ENCODE measurements at places on chromosomes 6 and 20.

DNA sequence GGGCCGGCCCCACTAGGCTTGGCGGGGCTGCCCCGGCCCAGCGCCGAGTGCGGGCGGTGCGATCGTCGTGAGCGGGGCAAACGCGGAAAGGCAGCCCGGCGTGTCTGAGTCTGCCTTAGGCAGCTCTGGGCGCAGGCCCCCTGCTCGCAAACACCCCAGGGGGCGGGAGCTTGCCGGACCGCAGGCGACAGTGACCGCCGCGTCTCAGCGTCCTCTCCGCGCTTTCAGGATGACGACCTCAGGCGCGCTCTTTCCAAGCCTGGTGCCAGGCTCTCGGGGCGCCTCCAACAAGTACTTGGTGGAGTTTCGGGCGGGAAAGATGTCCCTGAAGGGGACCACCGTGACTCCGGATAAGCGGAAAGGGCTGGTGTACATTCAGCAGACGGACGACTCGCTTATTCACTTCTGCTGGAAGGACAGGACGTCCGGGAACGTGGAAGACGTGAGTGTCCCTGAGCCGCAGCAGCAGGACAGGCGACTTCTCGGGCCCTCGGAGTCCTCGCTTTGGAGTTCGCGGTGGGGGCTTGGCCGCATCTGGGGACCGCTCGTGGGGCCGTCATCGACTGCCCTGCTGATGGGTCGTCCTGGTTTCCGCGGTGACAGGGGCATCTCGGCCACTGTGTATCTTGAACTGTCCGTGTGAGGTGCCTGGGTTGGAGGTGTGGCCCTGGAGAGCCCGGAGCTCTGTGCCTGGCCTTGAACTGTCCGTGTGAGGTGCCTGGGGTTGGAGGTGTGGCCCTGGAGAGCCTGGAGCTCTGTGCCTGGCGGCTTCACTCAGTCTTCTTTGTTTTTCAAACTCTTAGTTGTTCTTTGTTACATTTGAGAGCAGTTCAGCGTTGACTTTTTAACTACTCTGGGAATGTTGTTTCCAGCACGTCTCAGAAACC lies 786 bp downstream of the ADRM1 start:
- no peak for DNase-seq

GRCh38 chr6:56849896-56850295 lies 105.0 kb upstream of the BEND6 start:
- no peak for DNase-seq

DNA sequence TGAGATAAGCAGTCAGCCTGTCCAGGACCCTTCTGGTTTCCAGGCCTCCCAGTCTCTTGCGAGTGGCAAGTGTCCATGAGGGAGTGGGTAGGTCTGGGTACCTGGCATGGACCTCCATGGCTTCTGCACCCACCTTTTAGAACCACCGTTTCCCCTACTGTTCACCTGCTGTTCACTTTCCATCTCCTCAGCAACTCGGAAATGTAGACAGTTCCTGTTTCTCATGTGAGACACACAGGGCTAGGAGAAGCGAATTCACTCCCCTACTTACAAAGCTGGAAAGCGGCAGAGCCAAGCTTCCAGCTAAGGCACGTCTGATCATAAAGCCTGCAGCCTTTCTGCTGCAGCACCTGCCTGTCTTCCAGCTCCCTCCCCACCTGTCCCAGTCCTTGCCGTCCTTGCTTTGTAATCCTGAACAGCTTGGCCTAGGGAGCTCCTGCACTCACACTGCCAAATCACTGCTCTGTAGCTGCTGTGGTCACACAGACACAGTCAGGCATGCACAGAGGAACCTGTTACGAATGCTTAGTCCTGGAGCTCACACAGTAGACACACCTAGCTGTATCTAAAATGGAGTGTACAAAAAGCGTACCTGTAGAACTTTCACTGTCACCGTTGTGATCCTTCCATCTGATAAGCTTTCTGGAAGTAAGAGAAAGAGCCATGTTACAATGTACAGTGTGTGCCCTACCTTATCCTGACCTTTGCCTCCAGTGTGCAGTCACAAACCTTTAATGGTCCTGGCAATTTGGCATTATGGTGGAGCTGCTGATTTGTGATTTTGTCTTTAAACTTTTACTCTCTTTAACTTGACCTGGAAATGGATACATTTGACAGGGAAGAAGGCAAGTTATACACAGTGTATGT lies 294.1 kb downstream of the NRN1 start:
- DNase-seq = no peak

DNA sequence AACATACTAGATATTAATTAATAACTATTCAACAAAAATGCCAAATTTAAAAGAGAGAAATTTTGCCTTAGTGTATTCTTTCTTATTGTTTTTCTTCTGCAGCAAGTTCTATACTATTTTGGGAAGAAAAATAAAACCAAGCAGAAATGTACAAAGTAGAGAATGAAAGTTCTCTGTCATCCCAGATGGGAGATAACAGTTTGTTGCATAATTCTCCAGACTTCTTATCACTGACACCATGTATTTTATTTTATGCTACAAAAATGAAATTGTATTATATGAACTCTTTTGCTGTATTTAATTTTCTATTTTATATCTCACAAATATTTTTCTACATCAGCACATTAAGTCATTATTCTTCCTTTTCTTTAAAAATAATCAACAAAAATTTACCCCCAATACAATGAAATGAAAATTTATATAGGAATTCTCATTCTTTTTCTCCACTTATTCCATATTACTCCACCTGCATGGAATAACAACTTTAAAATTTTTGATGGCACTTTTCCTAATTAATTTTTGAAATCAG lies 18.2 kb downstream of the TMEM244 start:
- DNase-seq = no peak

DNA sequence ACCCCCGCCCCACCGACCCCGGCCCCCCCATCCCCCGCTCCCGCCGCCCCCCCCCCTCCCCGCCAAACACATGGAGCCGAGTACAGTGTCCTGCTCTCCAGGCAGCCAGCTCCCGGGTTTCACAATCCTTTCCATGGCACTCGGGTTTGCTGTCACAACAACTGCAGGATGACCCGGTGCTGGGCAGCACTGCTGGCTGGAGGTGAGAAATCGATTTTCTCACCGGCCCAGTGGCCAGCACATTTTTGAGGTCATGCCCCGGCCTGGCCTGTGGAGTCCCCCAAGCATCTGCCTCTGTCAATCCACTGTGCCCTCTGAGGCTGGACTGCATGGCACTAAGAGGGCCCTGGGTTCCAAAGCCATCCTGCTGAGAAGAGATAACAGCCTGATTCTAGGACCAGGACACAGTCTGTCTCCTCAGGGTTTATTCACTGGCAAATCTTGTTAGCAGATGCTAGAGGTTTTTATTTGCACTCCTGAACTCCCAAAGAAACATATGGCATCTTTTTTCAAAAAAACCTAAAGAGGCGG lies 129.5 kb downstream of the NFATC2 start:
- DNase-seq = no peak

DNA sequence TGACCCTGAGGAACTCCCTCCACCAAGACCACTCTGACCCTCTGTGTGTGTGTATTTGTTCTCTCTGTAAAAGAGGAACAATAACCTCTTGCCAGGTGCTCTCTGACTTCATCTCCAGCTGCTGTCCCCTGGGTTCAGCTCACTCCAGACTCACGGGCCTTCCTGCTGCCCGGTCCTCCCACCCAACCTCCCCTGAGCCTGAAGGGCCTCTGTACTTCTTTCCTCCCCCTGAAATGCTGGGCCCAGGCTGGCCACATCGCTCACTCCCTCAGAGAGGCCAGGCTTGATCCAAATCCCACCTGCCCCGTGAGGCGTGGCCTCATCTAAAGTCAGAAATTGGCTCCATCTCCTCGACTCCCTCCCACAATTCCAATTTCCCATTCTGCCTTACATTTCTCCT lies 202.4 kb downstream of the PRKN start:
- DNase-seq = no peak

- no peak for DNase-seq
Measured at GRCh38 chr6:23334360-23334759, 765.0 kb downstream of the HDGFL1 start.

GRCh38 chr6:27494987-27495385 lies 22.1 kb upstream of the ZNF184 start:
- DNase-seq = no peak

- no peak for DNase-seq
Measured at GRCh38 chr20:25541676-25542075, 43.7 kb downstream of the NINL start.

DNA sequence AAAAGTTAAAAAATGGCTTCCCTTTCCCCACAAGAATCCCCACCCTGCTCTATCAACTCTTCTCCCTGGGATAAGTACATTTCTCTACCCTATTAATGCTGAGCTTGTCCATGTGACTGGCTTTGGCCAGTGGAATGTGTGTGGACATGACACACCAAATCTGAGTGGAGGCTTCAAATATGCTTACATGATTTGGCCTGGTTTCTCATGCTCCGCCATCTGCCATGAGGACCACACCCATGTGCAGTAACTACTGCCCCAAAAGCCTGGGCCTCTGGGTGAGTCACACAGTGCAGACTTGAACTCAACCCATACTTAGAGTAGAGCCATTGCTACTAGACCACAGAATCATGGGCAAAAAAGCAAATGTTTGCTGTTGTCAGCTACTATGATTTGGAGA lies 65.4 kb downstream of the PRND start:
- DNase-seq = no peak

DNA sequence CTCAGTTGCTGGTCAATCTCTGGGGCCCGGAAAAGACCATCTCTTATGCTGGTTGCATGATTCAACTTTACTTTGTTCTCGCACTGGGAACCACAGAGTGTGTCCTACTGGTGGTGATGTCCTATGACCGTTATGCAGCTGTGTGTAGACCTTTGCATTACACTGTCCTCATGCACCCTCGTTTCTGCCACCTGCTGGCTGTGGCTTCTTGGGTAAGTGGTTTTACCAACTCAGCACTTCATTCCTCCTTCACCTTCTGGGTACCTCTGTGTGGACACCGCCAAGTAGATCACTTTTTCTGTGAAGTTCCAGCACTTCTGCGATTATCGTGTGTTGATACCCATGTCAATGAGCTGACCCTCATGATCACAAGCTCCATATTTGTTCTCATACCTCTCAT lies 4.3 kb downstream of the OR2J3 start:
- DNase-seq = no peak

DNA sequence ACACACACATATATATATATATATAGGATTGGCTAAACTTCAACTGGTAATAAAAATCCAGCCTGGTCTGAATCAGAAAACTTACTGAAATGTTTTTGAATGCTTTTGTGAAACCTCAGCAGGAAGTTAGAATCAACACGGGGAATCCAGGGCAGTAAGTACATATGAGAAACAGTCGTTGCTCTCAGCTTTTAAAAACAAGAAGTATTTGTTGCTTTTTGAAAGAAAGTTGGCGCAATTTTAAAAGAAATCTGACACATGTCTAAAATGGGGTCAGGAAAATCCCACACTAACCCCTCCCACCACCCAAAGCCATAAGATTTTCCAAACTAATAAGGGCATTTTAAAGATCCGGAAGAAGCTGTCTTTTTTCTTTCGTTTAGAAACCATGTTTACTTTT lies 11.5 kb upstream of the CCDC170 start:
- no peak for DNase-seq

- no peak for DNase-seq
Measured at GRCh38 chr20:52150440-52151258, 40.9 kb downstream of the ZFP64 start.

Data from activated CD8-positive, alpha-beta memory T cell treated with anti-CD3 and anti-CD28 coated beads for 4 hours (primary cell).